ENCODE measurements at places on chromosomes 2 and 18. TPM values are rescaled to one million over a fixed set of nuclear protein-coding genes. Genes with fewer than 3 reads are reported as not detected.

GRCh38 chr2:179800776-179801175, 60.6 kb downstream of the ZNF385B start:
- no peak for DNase-seq

DNA sequence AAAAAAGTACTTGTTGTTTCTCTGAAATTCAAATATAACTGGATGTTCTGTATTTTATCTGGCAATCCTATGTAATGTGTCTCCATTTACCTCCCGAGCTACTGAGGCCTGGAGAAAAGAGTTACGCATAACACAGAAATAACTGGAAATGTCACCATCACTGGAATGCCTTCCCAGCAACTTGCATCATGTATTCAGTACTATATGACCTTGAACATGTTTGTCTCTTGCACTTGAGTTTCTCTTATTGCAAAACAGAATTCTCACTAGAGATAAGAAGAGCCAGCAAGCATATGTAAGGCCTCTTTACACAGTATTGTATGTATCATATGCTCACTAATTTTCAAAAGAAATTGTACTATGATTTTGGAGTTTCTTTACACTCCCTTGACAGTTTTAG, 99.6 kb upstream of the CTAGE1 start:
- DNase-seq = no peak

Gene SP140
- 1.4 TPM for polyA plus RNA-seq

GRCh38 chr2:239938651-239939486, 86.3 kb downstream of the NDUFA10 start:
- DNase-seq = no peak

Gene GALR1
- not detected for polyA plus RNA-seq

- DNase-seq = no peak
Observed at GRCh38 chr18:7082671-7083070, 34.9 kb downstream of the LAMA1 start.

DNA sequence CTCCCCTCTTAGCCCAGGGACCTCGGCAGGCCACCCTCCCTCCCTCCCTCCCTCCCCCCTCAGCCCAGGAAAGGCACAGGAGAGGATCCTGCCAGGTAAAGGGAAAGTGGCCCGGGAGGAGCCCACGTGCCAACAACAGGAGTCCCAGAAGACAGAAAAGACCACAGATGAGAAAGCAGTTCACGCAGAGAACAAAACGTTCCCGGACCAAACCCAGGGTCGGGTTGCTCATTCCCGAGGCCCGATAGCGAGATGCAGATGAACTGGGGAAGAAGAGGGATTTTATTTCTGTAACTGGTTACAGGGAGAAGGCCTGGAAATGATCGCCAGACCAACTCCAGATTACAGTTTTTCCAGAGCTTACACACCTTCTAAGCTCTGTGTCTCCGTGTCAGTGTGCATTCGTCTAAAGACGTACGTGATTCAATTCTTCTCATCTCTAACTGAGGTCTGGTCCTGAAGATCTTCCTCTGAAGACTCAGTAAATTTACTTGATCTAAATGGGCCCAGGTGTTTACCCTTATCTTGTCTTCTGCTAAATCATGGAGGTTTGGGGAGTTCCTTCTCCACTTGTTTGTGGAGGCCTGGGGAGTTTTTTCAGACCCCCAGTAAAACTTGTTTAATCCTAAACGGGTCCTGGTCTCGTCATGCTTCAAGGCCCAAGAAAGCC, 807 bp upstream of the NEU4 start:
- no peak for DNase-seq

Gene GAREM2
- 1.8 TPM for polyA plus RNA-seq

DNA sequence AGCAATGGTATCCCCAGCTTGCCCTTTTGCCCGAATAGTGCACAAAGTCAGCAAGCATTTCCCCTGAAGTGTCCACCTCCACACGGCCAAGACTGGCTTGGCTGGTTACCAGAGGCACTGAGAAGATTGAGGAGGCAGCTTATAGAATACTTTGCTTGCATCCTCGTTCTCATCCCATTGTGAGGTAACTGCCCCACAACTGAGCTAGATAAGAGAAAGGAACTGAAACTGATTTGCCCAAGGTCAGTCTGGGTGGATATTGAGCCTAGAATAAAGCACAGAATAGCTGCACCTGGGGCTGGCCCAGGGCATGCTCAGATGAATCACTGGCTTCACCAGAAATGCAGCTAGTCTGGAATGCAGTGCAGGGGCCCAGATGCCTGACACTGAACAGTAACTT, 32.7 kb upstream of the MAP4K3 start:
- peak; percentile 70 for DNase-seq

DNA sequence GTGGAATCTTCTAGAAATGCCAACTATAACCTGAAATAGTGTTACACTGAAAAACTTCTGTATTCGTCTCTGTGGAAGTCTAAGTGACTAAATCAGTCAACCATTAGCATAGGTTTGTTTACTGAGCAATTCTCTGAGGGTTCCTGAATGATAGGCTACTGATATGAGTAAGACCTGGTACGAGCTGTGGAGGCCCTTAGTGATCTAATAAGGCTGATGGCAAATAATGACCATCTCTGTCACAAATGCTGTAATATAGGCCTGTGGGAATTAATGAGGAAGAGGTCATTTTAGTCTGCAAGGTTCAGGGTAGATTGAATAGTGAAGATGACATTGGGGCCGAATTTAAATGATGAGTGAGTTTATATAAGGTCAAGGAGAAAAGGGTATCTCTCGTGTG, 82.5 kb downstream of the MGAT5 start:
- peak; percentile 4 for DNase-seq

Gene NCKAP5
- polyA plus RNA-seq = 2.7 TPM

- DNase-seq = no peak
Observed at GRCh38 chr2:175234153-175234552, 52.6 kb upstream of the ATP5MC3 start.

Gene SERPINB12
- polyA plus RNA-seq = not detected

Gene RAD51AP2
- polyA plus RNA-seq = not detected

DNA sequence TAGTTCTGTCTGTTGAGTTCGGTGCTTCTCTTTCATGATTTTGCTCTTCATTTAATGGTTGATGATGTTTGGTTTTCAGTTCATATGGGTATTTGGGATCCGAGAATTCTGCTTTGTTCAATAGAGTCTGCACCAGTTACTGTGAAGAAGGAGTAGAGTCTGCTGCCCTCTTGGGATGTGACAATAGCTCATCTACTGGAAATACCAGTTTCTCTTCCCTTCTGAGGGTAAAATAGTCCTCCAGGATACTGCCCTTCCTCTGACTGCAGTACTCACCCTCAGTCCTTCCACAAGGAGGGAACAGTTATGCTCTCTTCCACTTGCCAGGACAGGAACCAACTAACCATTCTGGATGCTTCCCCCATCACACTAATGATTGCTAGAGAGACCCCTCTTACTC, 12.5 kb upstream of the TNFAIP6 start:
- DNase-seq = no peak

Gene CAPN14
- polyA plus RNA-seq = 0.07 TPM

DNA sequence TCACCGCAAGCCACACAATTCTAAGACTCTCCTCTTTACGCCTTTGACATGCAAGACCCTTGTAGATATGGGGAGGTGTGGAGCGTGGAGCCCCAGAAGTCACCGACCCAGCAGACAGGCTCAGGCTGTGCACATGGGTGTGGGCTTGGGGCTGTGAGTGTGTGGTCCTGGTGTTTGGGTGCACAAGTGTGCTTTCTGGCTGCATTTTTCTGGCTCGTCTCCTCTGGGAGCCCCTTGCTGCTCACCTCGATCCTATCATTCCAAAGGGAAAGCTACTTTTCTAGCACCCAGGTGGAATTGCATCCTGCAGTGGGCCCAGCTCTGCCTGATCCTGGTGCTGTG, 143.0 kb downstream of the ACOXL start:
- DNase-seq = no peak

GRCh38 chr18:74499633-74500032, 3.5 kb downstream of the CNDP2 start:
- DNase-seq = no peak

- no peak for DNase-seq
Observed at GRCh38 chr2:237251986-237252385, 162.0 kb downstream of the COL6A3 start.

Gene KCNJ3
- polyA plus RNA-seq = not detected

Gene GNAL
- 0.11 TPM for polyA plus RNA-seq

- peak; percentile 35 for DNase-seq
Observed at GRCh38 chr2:133458280-133458679, 110.0 kb downstream of the NCKAP5 start.

- DNase-seq = no peak
Observed at GRCh38 chr2:49037197-49037596, 117.1 kb downstream of the FSHR start.

DNA sequence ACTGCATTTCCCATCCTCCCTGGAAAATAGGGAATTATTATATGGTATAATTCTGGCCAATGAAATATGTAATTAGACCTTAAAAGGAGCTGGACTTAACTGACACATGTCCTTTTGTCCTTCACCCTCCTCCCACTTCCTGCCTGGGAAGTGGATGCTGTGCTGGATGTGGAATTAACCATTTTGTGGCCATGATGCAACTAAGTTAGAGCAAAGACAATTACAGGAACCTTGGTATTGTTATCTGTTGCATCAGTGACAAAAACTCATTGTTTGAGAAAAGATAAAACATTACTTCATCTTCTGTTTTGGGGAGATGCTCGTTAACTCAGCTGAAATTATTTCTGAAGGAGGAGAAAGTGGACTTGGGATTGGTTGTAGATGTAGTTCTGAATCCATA, 227.7 kb upstream of the BOD1L2 start:
- DNase-seq = no peak

DNA sequence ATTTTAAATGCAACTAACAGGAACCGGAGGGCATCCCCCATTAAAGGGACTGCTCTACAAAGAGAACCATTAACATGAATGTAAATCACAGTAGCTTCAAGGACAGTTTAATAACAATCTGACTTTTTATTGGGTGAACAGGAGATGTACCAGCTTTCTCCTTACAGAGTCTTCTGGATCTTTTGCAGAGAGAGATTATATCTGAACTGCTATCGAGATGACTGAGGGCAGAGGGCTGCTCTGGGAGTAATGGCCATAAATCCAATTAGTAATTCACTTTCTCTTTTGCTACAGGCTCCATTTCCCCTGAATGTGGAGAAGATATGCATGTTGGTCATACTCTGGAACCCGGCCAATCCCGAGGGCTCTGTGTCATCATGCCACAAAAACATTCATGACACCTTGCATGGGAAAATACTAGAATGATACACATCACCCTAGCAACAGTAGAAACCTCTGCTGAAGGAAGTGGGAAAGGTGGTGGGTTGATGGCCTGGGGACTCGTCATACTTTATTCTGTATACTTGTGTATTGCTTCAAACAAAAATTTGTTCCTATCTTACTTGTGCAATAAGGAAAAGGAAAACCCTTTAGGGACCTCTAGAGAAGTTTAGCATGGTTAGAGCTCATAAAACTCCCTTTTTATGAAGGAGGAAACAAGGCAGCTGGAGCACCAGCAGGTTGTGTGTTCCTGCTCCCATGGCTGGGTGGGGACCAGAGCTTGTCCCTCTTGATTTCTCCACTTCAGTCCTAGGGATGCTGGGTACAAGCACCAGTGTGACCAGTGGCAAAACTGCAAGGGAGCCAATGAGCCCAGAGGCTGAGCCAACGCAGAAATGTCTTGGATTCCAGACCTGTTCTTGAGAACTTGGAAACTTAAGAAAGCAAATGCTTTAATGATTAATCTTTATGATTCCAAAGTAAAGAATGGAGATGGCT, 26.0 kb downstream of the CTAGE1 start:
- peak; percentile 96 for DNase-seq

- DNase-seq = no peak
Observed at GRCh38 chr2:171578127-171578803, 56.0 kb downstream of the CYBRD1 start.

Gene D2HGDH
- polyA plus RNA-seq = 23.0 TPM

Gene RAMP1
- 100.0 TPM for polyA plus RNA-seq

Gene RND3
- 136 TPM for polyA plus RNA-seq

DNA sequence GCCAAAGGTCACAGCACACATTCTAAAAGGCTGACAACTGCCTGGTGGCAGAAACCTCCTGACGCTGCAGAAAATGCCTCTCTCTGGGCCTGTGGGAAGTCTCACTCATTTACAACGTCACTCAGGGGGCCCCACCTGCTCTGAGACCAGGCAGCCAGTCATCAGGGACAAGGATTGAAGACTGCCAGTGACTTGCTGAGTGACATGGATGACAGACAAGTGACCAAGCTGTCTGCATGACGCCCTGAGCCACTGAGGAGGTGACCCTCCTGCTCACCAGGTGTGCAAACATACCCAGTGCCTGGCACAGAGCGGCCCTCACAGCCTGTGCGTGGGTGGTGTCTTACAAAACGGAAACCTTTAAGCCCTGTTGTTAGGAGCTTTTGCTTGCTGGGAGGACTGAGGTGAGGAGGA, 392.4 kb downstream of the TNS1 start:
- no peak for DNase-seq

DNA sequence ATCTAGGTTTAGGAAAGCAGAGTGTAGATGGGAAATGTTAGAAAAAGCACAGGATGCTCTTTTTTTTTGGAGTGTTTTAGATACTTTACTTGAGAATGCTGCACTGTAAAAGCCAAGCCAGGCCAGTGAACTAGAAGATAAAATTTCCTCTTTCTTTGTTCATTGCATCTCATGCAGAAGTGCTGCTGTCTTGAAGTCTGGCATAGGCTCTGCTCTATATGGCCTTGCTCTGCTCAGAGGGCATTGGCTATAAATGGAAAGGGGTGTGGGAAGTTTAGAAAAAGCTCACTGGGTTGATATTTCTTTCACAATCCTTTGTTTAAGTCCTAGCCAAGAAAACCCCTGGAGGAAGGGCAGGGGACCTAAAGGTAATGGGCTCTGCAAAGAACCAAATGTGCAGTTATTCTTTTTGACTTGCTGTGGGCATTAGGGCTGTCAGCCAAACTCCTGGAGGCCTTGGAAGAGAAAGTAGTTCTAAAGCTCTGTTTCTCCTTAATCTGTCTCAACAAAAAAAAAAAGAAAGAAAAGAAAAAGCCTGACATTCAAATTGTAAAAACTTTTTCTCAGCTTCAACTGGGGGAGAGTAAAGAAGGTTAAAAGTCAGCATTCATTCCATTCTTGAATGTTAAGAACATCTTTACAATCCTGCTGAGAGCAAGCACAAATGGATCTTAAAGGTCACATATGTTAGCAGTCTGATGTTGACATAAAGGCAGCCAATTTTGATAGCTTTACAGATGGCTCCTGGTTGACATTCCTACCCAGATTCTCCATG, 338.3 kb downstream of the GULP1 start:
- peak; percentile 51 for DNase-seq

Gene KCNJ13
- polyA plus RNA-seq = not detected

DNA sequence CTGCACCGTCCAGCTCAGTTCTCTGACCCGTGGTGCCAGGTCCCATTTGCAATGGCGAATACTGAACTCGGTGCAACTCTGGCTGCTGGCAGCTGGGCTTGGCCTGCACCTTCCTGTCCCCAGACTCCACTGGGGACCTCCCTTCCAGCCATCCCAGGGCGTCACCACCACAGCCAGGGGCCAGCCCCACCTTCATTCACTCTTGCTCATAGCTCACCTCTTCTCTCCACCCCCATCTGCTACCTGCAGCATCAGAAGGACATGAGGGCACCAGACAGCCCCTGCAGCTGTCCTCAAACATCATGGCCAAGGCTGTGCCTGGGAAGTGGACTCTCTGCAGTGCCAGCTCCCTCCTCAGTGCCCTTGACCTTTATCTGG, 16.2 kb upstream of the ALPI start:
- DNase-seq = no peak

GRCh38 chr18:68448736-68449135, 266.2 kb downstream of the TMX3 start:
- peak; percentile 86 for DNase-seq

GRCh38 chr2:152791979-152792378, 73.6 kb downstream of the ARL6IP6 start:
- DNase-seq = no peak
